Hematopoietic multipotent progenitor cell treated with erythropoietin and hydrocortisone succinate and interleukin-3 and kit ligand, for 4 days (in vitro differentiated cells): ENCODE measurements at places on chromosomes 5 and 9.

GRCh38 chr5:68872088-68872839 lies 221.6 kb upstream of the SLC30A5 start:
- DNase-seq, result no peak

- DNase-seq, result no peak
Observed at GRCh38 chr5:138964647-138965201, 89.6 kb upstream of the LRRTM2 start.

DNA sequence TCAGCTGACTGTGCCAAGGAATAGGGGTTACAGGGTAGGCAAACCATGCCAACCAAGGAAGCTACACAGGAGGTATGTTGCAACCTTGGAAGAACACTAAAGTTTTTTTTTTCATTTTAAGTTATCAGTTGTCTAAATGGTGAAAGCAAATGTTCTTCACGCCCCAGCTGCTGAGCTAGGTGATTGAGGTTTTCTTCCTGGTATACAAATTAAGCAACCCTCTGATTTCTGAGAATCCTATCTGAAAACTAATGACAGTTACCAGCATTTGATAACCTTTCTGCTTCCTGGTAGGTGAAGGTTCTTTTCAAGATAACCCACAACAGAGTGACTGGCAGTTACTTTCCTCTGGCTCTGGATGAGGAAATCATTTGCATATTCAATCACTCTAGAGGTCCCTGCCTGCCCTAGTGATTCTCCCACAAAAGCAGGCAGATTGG lies 194.9 kb downstream of the ATP10B start:
- DNase-seq, result peak; percentile 82

DNA sequence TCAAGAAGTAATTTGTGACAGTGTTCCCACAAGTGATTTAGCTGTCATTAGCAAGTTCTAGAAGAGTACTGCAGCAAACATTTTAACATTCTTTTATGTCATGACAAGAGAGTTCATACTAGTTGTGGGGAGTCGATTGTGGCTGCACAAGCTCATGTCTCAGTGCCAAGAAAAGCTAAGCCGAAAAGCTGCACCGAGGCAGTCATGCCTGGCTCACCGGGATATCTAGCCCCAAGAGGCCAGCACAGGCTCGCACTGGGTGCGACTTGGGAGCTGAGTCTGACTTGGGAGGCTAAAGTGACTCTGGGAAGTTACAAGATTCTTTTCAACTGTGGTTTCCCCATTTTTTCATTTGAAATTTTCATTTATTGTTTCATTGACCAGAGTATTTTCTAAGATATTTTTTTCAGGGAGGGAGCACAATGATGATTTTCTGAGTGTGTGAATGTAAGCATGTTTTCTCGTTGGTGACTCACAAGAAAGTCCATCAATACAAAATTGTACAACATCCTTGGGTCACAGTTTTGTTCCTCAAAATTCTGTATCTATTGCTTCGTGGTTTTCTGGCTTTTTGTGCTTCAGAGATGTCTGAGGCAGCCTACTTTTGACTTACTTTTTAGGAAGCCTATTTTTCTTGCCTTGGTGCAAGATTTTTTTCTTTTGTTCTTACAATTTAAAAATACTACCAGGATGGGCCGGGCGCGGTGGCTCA lies 18.7 kb downstream of the CAST start:
- peak; percentile 37 for DNase-seq

DNA sequence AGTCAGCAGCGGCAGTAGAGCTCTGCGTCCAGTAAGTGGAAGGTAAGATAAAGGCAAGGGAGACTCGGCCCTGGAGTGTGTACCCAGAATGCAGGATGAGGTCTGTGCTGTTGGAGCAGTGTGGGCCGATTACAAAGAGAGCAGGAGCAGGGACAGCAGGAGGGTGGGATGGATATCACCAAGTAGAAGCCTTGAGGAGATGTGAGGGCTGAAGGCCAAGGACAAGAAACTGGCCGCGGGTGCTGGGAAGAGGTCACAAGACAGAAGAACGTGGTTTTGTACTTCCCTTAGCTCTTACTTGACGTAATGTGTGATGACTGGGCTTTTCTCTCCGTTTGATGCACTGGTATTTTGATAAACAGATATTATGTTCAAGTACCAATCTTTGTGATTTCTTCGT lies 43.7 kb downstream of the OR2V1 start:
- peak; percentile 32 for DNase-seq

GRCh38 chr9:73183917-73184861 lies 32.5 kb downstream of the ANXA1 start:
- peak; percentile 85 for DNase-seq

DNA sequence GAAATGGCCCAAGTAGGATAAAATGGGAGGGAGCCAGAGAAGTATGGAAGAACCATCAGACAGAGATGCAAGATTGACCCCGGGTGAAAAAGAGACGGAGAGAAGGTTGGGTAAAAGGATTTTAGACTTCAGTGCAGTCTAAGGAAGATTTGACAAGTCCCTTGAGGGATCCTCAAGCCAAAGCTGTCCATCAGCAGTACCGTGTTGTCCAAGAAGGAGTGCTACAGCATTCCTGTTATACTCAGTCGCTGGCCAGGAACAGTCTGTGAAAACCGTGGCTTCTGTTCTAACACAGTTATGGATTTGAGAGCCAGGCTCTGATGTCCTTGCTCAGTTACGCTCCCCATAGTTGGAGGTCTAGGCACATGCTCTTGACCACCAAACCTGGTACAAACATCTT lies 383.9 kb upstream of the DAB2 start:
- DNase-seq, result no peak

GRCh38 chr9:125805586-125805985 lies 58.4 kb downstream of the PBX3 start:
- DNase-seq, result no peak

GRCh38 chr9:137294681-137295237 lies 7.3 kb downstream of the NRARP start:
- DNase-seq, result peak; percentile 76

- DNase-seq, result no peak
Observed at GRCh38 chr5:178338750-178339144, 106.1 kb upstream of the PHYKPL start.

- DNase-seq, result peak; percentile 80
Observed at GRCh38 chr9:109574061-109574882, 76.2 kb upstream of the PTPN3 start.

DNA sequence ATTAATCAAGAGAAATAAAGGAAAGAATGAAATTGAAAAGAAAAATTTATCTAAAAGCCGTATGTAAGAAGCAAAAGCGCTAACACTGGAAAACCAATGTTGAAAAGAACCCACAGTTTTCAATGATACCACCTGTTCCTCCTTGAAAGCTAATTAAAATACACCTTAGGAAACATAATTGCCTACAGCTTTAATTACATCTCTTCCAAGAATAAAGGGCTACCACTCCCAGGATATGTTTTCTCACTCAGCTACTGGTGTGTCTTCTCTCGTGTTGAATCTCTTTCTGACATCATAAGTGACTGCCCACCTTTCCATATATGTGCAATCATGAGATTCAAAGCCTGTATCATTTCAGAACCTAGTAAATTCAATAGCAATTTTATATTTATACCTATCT lies 880.6 kb upstream of the DMAC1 start:
- DNase-seq, result no peak

GRCh38 chr5:133397990-133398645 lies 214.2 kb downstream of the FSTL4 start:
- DNase-seq, result no peak

- DNase-seq, result no peak
Observed at GRCh38 chr5:1643651-1644392, 120.1 kb upstream of the LPCAT1 start.

DNA sequence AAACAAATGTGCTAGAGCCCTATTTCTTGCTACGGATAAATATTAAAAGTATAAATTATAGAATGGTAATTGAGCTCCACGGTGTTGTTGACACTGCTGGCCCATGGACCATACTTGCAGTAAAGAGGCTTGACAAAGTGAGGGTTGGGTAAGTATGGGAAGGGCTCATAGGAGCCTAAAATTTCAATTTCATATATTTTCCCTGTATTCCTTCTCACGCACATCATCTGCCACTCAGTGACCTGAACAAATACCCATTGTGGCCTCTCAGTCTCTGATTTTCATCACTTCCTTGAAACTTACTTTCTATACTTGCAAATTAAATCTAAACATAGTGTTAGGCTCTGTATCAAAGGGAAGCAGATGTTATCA lies 116.5 kb downstream of the PIK3R1 start:
- DNase-seq, result no peak

- DNase-seq, result no peak
Observed at GRCh38 chr5:132486318-132487094, 4.1 kb downstream of the IRF1 start.

DNA sequence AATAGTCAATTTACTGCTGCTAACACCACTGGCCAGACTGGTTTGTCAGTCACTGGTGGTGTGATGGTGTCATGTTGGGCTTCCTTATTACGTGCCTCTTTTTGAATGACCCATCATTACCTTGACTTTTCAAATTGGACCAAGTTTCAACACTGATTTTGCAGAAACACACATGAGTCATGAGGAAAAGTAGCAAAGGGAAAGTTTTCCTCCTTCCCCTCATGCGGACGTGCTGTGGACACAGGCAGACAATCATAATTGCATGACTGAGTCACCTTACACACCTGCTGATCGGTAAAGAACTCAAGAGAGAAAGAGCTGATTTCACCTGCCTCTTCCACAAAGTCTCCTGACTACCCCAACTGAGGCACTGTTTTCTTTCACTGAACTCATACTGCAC lies 324.5 kb downstream of the ARRDC3 start:
- DNase-seq, result no peak

DNA sequence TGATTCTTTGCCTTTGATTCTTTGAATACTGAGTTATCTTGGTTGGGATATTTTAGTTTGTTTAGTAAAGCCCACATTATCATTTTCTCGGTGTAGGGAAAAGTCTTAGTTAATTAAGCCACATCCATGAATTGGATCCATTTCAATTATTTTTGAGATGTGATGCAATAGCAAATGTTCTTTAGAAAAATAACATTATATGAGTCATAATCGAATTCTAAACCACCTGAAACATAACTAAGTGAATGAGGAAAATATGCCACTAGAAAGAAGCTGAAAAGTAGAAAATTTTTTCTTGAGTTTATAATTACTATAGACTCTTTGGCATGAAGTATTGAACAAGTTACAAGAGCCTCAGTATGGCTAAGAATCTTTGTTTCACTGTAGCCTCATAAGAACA lies 17.5 kb upstream of the CCDC192 start:
- no peak for DNase-seq

DNA sequence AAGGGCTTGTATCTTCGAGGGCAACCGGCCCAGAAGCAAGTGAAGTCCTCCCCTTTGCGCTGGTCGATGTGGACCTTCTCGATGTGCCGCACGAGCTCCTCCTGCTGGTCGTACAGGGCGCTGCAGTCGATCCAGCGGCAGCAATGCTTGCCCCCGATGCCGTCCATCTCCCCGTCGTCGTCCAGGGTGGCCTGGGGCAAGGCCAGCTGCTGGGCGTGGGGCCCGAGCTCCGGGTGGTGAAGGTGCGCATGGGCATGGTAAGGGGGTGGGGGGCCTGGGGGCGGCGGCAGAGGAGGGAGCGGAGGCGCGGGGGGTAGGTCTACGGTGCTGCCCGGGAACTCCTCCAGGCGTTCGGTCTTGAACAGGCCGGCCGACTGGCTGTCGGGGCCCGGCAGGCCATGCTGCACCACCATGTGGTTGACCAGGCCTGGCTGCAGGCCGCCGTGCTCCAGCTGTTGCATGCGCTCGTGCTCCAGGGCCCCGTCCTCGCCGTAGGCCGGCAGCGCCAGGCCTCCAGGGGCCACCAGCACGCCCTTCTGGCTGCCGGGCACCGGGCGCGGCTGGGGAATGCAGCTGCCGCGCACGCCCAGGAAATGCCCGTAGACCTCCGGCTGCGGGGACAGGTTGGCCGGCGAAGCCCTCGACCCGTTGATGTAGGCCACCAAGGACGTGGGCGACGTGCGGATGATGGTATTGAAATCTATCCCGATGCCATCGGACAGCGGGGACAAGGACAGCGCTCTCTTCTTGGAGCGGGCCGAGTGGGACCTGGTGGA lies 181.8 kb downstream of the GLIS3 start:
- peak; percentile 49 for DNase-seq

- DNase-seq, result no peak
Observed at GRCh38 chr5:92887254-92887653, 693.8 kb downstream of the NR2F1-AS1 start.

DNA sequence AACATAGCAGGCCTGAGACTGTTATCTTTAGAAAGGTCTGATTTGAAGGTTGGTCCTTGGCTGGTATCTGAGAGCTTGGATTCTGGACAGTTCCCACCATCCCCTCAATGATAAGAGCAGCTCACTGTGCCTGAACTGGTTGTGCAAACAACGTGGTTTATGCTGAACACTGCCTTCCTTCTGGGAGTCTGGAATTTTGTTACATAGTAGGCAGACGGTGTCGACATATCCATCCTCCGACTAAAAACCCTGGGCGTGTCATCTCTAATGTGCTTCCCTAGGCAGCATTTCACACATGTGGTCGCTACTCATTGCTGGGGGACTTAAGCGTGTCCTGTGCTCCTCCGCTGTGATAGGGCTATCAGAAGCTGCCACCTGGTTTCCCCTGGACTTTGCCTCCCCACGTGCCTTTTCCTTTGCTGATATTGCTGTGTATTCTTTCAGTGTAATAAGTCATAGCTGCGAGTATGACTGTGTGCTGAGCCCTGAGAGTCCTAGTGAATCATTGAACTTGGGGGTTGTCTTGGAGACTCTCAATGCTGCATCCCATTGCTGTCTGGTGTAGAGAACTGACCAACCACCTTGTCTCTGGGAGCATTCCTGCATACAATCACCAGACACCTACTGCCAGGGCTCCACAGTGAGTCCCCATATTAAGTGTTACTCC lies 119.1 kb upstream of the TBC1D2 start:
- DNase-seq, result peak; percentile 44

DNA sequence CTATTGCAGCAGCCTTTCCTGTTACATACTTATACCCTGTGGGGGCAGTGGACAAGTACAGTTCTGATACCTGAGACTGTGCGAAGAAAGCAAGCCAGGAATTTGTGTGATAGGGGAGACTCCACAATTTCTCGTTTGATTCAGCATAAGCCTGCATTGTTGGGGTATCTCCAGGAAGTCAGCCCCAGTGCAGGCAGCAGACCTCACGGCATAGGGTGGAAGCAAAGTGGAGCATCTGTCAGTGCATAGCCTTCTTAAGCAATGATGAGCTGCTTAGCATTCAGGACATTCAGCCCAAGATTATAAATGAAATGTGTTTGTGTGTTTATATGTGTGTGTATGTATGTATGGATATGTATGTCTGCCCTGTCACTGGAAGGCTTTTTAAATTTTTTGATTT lies 157.0 kb downstream of the SH3GL2 start:
- no peak for DNase-seq

DNA sequence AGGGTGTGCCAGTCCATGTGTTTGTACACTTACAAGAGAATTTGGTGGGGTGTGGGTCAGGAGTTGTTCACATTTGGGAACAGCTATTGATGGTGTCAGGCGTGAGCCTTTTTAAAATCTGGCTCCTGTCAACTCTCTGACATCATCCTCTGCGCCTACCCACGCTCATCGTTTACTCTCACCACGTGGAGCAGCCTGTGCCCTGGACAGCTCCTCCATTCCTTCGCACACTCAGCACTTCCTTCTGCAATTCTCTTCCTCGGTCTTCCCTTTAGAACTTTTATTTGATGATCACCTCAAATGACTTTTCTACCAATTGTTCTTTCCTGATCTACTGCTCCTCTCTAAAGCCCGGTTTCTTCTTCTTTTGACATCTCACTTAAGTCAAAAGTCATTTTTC lies 42.1 kb upstream of the GNAQ start:
- DNase-seq, result peak; percentile 21

- DNase-seq, result no peak
Observed at GRCh38 chr5:107352576-107352975, 318.2 kb downstream of the EFNA5 start.
